ENCODE measurements at places on chromosomes 1 and 21.
A peak's percentile ranks its signal among the peaks of the same experiment; 100 is the strongest.

DNA sequence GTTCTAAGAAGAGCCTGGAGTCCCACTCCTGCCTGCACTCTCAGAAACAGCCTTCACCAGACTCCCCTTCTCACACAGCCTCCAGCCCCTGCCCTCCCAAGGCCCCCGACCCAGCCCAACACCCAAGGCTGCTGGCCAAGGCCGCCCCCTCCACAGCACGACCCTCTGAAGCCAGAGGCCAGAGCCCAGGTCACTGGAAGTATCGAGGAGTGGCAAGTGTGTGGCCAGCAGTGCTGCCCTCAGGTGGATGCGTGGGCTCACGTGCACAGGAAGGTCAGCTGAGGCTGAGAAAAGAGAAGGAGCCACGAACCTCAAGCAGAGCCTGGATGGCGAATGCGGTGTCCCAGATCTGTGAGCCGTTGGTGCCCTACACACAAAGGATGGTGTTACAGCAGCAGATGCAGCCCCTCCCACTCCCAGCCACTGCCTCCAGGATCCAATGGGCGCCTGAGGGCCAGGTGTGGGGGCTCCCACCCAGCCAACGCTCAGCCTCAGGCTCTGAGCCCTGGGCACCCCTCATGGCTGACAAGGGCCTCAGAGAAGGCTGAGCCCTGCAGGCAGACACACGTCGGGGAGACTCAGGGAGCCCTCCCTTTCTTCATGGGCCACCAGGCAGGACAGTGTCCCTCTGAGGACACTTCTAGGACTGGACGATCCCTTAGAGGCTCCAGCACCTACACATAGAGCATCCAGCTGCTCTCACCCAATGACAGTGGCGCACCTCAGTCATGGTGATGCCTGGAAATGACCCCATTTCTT, 18.0 kb downstream of the LSS start:
- no peak for DNase-seq

DNA sequence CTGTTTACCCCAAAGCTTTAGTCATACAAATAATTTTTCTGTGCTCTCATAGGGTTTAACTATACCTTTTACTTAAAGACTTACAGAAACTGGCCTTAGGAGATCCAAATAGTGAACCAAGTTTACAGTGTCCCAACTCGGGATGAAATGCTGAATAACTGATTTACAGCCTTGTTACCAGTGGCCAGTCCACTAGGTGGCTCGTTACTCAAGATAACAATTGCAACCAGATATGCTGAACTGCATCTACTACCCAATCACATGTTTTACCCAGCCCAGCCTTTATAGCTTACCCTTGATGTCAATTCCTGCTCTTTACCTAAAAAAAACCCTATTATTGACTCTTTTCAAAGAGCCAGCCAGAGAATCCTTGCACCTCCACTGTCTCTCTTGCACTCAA, 1148.8 kb upstream of the ADGRL4 start:
- no peak for DNase-seq

DNA sequence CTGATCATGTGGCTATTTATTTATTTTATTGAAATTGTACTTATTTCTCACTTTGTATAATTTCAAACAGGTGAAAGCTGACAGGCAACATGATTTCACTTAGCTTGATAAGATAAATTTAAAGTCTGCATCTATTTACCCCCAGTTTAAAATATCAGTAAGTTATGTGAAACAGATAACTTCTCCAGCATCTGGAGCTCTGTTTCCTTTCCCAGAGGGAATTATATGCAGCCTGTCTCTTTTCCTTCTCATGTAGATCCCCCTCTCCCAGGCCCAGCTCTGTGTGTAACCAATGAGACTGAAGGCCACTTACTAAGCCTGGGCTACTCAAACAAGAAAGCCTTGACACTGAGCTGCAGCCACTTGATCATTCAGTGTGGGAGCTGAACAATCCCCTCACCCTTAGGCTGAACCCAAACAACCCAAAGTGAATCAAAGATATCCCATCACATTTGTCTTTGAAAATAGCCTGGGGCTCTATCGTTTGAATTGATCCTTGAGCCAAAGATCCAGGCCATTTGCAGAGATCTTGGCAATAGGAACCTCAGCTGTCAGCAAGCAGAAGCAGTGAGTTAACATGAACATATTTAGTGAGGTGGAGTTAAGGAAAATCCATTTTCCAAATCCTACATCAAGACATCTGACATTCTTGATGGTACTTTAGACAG, 383.9 kb downstream of the TGFB2 start:
- DNase-seq, result no peak

DNA sequence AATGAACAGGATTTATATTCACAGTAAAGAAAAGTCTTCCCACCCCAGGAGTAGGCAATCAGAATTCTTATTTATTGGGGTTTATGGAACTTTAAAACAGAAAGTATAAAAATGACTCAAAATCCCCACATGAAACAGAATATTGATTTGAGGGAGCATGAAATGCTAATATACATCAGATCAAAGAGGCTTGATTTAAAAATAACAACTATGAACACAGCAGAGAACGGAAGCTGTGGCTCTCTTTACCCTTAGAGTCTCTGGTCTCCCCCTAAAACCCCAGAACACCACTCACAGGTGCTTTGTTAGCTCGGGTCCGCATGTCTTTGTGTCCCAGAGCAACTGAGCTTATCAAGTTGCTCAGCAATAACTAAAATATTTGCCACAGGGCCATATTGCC, 31.2 kb upstream of the FASLG start:
- DNase-seq, result no peak

- no peak for DNase-seq
Observed at GRCh38 chr1:116453481-116453880, 80.4 kb downstream of the ATP1A1 start.

- no peak for DNase-seq
Observed at GRCh38 chr1:219427403-219427802, 185.5 kb downstream of the ZC3H11B start.

DNA sequence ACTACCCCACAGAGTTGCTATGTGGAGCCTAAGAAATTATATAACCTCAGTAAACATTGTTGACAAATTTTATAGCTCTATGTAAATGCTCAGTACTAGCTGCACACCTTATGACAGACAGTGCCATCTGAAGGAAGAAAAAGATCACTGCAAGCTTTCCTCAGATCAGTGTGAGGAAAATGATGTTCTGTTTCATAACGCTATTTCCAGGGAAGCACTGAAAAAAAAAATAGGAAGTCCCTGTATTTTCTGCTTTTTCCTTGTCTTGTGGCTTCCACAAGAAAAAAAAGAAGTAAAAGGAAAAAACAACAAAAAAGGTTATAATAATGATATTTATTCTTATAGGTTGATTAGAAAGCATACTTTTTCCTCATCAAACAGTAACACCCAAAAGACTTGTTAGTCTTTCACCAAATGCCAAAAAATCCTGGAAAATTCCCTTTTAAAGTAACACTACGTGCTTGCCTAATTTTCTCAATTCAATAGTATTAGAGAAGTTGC, 23.2 kb downstream of the LYST start:
- DNase-seq, result no peak

DNA sequence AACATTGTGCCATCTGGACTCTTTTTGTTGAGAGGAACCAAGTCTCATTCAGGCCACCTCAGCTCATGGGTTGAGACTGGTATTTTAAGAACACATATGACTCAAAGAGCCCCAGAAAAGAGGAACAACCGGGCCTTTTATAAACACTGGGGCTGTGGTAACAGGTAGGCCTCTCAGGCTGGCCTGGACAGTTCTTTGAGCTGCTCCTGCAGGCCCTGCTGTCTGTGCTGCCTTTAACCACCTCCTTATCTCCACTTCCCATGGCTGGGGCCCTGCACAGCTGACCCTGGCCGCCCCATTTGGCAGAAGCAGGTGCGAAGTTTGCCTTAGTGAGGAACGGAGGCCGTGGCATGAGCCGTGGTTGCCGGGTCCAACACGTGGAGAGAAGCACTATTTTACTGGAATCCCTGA, 163.3 kb downstream of the RHOU start:
- DNase-seq, result no peak

DNA sequence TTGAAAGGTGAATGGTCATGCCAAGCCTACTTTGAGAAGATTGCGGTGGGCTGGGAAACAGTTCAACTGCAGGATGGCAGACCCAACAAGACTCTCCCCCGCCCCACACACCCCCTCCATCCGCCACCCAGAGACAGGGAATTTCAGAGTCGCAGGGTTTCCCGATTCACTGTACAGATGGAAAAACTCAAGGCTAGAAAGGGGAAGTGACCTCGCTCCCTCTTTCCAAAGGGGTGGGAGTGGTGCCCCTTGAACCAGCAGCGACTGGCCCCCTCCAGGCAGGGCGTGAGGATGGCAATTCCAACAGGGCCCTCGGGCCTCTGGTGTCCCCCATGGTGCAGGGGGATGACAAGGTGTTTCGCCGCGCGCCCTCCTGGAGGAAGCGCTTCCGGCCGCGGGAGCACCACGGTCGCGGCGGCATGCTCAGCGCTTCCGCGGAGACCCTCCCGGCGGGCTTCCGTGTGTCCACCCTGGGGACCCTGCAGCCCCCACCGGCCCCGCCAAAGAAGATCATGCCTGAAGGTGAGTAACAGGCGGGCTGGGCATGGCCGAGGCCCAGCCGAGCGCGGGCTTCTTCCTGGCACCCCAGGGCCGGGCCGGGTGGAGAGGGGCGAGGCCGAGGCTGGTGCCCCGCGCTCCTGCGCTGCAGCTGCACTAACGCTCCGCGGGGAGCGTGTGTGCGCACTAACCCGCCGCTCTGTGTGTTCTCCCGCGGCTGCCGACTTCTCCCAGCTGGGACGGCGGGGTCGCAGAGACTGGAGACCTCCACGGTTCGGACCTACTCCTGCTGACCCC, 10.4 kb downstream of the MYOG start:
- peak; percentile 26 for DNase-seq

GRCh38 chr1:18798946-18799345, 60.5 kb downstream of the TAS1R2 start:
- no peak for DNase-seq

GRCh38 chr1:24925963-24926362, 4.1 kb downstream of the RUNX3 start:
- no peak for DNase-seq

GRCh38 chr1:227707846-227708245, 27.3 kb downstream of the JMJD4 start:
- DNase-seq, result no peak

DNA sequence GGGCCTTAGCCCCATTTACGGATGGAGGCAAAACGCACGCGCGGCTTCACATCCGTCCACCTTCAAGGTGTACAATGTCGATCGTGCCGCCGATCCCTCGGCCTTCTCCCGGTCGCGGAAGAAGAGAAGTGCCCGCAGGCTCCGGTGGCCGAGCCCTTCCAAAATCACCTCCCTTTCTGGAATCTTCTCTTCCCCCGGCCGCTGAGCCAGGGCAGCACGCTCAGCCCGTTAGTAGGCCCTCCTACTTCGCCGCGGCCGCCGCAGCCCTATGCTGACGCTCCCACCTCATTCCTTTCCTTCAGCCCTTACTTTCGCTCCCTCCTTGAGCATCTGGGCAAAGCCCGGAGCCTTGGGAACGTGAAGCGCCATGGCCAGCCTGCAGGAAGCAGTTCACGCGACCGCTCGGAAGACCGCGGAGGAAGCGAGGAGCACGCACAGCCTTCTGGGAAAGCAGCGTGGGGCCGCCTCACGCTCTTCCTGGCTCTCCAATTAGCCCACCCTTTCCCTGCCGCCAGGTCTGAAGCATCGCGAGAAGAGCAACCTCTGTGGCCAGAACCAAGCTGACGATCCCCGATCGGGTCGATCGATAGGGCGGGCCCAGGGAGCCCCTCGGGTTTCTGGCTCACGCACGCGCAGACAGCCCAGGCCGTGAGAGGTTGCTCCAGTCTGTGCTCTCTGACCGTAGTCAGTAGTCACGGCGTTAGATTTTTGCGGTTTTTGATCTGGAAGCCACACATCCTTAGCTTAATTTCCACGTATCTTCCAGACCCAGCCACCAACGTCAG, at the start of gene CCT8:
Gene CCT8 (minus strand): TSS at position 427 of the 785 bp plus-strand sequence. CDS start 58 bp downstream, at position 369.
- DNase-seq, result peak; percentile 96

All from spinal cord (tissue), 10 donors.